ENCODE measurements at places on chromosomes 13 and 19. TPM values are rescaled to one million over a fixed set of nuclear protein-coding genes. Genes with fewer than 3 reads are reported as not detected.
A peak's percentile ranks its signal among the peaks of the same experiment; 100 is the strongest.

DNA sequence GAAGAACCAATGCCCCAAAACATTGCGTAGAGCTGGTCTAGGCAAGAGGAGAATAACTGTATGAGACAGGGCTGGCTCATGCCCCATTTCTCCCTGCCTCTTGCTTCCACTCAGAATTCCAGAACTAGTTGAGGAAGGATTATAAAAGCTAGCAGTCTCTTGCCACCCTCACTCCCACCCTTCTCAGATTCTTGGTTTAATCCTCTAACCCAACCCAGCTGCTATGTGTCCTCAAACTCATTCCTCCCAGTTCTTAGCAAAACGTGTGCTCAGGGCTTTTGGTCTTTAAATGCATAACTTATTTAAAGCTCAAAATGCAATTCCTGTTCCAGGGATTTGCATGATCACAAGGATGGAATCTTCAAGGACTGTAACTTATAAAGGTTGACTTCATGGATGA lies 466.3 kb downstream of the COG6 start:
- H3K27ac ChIP-seq = no peak overlapping the region
- no peaks in the 10 kb centered on the region for H3K36me3 ChIP-seq
- no peak overlapping the region for H3K4me3 ChIP-seq
- H3K4me1 ChIP-seq = peaks cover 5% of the 10 kb centered on the region
- no peaks in the 10 kb centered on the region for H3K27me3 ChIP-seq

RASAL3 gene
- not detected for total RNA-seq

MIDN gene
- 28.7 TPM for total RNA-seq

GIPR gene
- 1.8 TPM for total RNA-seq

DNA sequence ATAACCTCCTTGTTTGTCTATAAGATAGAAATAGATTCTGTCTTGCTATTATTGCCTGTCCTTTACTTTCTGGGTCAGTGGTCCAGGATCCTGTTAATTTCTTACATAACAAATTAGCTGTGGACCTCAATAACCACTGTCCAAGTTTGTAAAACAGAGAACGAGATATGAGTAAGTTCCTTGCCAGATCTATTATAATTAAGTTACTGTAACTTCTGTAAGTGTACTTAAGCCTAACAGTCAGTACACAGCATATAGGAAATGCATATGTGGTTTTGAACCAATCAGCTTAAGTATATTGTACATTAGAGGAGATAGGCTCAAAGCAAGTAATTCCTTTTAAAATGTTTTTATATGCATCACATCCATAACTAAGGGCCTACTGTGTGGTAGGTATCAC lies 34.9 kb downstream of the HTR2A start:
- H3K36me3 ChIP-seq = no peaks in the 10 kb centered on the region
- H3K4me1 ChIP-seq = peaks cover 7% of the 10 kb centered on the region
- H3K27ac ChIP-seq = no peak overlapping the region
- H3K27me3 ChIP-seq = no peaks in the 10 kb centered on the region
- no peak overlapping the region for H3K4me3 ChIP-seq

- no peaks in the 10 kb centered on the region for H3K4me1 ChIP-seq
- DNase-seq = no peak
- H3K4me3 ChIP-seq = no peak overlapping the region
- no peaks in the 10 kb centered on the region for H3K27me3 ChIP-seq
Observed at GRCh38 chr19:17259118-17259780, 5.3 kb downstream of the USHBP1 start.

HSD11B1L gene
- 14.9 TPM for total RNA-seq

CLC gene
- total RNA-seq = not detected

HTR2A gene
- 0.20 TPM for total RNA-seq

DNA sequence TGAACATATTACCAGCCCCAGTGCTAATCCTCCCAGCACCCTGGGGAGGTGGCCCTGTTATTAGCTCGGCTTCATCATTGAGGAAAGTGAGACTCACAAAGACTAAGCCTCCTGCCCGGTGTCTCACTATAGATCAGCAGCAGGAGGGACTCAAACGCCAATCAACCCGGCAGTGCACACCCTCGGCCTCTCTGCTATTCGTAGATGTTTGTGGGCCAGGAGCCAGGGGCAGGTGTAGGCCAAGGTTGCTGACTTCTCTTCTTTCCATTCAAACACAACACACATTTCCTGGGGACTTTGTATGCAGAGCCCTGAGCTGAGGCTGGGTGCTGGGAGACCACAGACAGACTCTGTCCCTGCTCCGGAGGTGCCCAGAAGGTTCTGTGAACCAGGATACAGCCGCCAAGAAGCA lies 9.4 kb upstream of the SBK3 start:
- H3K4me3 ChIP-seq = no peak overlapping the region
- H3K27me3 ChIP-seq = no peaks in the 10 kb centered on the region
- no peaks in the 10 kb centered on the region for H3K36me3 ChIP-seq
- no peak for DNase-seq
- no peak overlapping the region for H3K27ac ChIP-seq
- peaks cover 12% of the 10 kb centered on the region for H3K4me1 ChIP-seq

- no peak for DNase-seq
- H3K36me3 ChIP-seq = no peaks in the 10 kb centered on the region
- peaks cover 8% of the 10 kb centered on the region for H3K4me1 ChIP-seq
Observed at GRCh38 chr13:109996404-109996960, 210.1 kb upstream of the IRS2 start.

DNA sequence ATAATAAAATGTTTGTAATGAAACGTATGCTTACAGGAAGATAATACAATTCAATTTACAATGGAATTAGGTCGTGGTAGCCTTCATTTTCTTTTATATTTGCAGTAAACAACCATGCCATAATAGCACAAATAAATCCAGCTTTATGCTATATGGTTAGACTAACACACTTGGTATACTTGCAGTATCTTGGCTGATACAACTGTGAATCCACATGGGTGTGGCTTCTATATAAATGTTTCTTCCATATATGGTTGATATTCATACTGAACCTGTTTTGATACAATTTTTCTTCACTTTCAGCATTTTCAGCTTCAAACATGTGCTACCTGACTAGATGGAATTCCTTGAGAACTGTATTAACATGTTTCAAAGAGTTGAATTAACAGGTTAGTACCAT lies 20.4 kb upstream of the SPRY2 start:
- H3K27ac ChIP-seq = peak overlapping the region; percentile 48
- H3K4me1 ChIP-seq = peaks cover 27% of the 10 kb centered on the region
- no peaks in the 10 kb centered on the region for H3K36me3 ChIP-seq
- H3K27me3 ChIP-seq = no peaks in the 10 kb centered on the region
- no peak for DNase-seq

VSTM2B gene
- total RNA-seq = 0.47 TPM

GPR180 gene
- total RNA-seq = 12.3 TPM
